ENCODE measurements at places on chromosomes 4 and X.

GRCh38 chrX:49186125-49187027 is at the start of gene PRICKLE3:
Gene PRICKLE3 (minus strand): TSS chrX:49186373. CDS start chrX:49186297, 76 bp downstream.
- peak; percentile 43 for DNase-seq

DNA sequence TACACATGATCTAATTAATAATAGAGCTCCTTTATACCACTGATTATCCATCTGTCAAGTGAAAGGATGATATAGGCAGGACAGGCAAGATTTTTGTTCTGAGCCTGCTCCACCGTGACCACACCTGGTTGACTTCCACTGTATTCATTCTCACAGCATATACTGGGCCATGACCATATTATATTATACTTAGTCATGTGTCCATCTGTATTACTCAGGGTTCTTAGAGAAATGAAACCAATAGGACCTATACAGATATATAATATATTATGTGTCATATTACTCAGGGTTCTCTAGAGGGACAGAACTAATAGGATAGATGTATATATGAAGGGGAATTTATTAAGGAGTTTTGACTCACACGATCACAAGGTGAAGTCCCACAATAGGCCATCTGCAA is 675.1 kb downstream of the GRXCR1 start:
- no peak for DNase-seq

DNA sequence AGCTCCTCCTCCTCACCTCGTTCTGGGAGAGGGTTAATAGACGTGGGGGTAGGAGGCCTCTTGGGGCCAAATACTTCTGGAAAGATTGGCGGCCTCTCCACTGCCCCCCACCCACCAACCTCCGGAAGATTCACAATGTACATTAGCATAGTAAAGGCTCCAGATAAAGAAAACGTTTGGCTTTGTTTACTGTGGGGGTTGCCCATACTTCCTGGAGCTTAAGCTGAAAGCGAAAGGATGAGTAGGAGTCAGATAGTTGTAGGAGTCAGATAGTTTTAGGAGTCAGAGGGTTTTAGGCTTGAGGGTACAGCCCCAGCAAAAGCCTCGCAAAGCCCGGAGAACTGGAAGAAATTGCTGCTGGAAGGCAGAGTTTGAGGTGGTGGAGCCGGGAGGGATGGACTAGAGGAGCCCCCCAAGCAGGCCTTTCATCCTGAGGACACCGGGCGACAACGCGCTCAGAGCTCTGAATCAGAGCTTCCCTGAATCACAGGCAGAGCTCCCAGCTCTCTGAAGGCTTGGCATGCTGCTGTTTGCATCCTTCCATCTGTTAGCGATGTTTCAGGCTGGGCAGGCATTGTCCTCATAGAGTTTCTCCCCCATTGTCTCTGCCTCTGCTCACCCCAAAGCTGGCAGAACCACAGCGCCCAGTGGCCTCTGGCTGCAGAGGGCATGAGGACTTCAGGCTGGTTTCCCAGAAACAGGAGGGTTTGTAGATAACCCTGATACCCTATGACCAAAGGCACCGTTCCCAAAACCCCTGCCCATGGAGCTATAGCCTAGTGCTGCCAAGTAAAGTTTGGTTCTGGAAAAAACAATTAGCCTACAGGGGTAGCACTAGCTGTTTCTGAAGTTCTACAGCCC is 280.7 kb downstream of the BCOR start:
- no peak for DNase-seq

DNA sequence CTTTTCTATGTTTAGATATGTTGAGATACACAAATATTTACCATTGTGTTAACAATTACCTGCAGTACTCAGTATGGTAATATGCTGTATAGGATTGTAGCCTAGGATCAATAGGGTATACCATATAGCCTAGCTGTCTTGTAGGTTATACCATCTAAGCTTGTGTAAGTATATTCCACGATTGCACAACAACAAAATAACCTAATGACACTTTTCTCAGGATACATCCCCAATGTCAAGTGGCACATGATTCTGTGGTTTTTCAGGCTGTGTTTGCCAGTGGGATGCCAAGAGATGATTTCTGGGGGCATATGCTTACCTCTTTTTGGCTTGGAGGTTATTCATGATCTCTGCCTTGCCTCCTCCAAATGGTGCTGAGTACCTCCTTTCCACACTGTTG is 247.2 kb upstream of the CENPE start:
- DNase-seq = no peak
